ENCODE measurements at places on chromosomes 11 and 22.
A peak's percentile ranks its signal among the peaks of the same experiment; 100 is the strongest.

DNA sequence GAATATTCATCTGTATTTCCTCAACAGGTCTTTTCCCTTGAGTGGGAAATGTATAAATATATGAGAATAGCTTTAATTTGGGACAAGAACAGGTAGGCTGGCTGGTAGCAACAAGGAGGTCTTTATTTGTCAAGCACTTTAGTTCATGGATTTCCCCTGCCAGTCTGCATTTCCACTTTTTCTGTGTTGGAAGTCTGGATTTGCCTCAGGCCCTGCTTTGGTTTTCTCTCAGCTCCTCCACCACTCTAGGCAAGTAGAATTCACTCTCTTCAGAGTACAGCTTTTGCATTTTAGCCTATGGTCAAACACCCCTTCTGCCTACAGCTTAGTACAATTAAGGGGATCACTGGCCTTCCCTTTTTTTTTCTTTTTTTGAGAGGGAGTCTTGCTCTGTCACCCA is 57.1 kb downstream of the QSER1 start:
- no peak for DNase-seq

GRCh38 chr11:99446400-99446799 is 425.7 kb downstream of the CNTN5 start:
- DNase-seq: no peak

DNA sequence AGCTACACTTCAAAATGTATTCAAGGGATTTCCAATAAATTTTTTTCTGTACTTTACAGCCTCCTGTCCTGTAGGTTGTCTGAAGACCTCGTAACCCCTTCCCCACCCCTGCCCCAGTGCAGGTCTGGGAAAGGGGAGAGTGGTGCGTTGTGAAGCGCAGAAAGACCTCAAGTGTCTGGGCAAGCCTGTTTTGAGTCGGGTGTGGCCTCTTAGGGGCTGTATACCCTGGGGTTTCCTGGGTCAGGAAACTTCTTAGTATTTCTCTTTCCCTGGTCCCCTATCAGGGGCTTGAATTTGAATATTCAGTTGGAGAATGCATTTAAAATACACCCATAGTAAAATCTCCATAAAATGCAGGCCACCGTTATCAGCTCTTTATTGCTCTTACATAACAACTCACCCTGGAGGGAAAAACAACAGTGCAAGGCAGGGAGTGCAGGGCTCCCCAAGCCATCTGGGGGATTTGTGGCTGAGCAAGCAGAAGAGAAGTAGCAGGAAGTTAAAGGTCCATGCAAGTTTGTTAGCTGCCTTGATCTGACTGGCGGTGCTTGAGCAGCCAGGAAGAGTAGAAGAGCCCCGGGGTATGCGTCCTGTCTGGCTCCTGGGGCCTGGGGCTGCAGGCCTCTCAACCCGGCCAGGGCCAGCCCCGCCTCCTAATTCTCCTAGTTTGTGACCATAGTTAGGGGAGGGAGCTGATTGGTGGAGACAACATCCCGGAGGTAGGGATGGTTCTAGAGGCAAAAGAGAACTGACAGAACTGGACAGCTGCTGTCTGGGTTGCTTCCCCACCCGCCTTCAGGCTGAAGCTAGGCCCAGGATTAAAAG is 25.7 kb downstream of the ARHGAP1 start:
- peak; percentile 19 for DNase-seq

- DNase-seq: no peak
Observed at GRCh38 chr22:35630387-35630793, 13.3 kb upstream of the MB start.

- DNase-seq: peak; percentile 53
Observed at GRCh38 chr11:20647976-20648565, 21.3 kb upstream of the NELL1 start.

- DNase-seq: peak; percentile 60
Observed at GRCh38 chr11:126355926-126356897, 726 bp downstream of the ST3GAL4 start.

DNA sequence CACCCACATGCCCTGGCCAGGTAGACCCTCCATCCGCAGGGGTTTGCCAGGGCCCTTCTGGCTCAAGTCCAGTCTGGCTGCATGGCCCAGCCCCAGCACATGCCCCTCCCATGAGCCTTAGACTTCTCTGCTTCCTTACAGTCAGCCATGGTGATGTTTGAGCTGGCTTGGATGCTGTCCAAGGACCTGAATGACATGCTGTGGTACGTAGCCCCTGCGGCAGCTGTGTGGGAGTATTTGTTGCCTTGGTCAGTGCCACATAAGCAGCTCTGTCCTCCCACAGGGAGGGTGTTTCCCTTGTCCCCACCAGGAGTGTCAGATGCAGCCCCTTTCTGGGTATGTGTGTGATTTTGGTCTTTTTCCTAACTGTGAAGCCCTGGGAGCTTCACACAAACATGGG is 17.5 kb downstream of the CDC45 start:
- no peak for DNase-seq
